ENCODE measurements at places on chromosomes 12 and 14.

DNA sequence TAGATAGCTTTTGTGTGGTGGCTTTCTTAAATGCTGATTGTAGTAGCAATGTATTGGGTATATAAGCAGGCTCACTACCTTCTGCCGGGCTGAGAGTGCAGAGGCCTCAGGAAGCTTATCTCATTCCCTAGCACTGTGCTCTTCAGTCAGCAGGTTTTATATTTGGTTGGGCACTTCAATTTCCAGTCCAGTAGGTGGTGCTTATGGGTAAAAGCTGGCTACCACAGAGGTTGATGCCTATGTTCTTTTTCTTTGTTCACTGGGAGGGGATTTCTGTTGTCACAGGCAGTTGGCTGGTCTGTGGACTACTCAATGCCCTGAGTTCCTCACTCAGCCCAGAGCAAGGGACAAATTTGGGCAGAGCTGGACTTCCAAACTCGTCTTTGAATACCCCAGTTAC lies 43.0 kb upstream of the GLIPR1 start:
- no peak for DNase-seq

GRCh38 chr12:44689587-44689986 lies 186.5 kb downstream of the NELL2 start:
- DNase-seq = no peak

- DNase-seq = no peak
These were observed 347.4 kb downstream of the NPAS3 start for GRCh38 chr14:33285902-33286700.

DNA sequence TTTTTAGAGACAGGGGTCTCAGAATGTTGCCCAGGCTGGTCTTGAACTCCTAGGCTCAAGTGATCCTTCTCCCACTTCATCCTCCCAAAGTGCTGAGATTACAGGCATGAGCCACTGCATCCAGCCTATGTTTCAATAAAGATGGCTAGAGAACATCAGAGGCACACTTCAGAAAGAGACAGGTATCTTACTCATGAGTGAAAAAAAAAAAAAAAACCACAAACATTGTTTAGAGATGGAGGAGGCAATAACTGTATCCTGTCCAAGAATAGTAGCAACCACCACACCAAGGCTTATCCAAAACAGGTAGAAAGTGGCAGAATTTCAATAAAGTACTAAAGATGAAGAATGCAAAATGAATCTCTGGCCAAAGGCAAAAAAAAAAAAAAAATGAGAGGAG lies 30.3 kb downstream of the EEA1 start:
- DNase-seq = no peak

GRCh38 chr14:26128931-26129671 lies 468.7 kb downstream of the NOVA1 start:
- no peak for DNase-seq

DNA sequence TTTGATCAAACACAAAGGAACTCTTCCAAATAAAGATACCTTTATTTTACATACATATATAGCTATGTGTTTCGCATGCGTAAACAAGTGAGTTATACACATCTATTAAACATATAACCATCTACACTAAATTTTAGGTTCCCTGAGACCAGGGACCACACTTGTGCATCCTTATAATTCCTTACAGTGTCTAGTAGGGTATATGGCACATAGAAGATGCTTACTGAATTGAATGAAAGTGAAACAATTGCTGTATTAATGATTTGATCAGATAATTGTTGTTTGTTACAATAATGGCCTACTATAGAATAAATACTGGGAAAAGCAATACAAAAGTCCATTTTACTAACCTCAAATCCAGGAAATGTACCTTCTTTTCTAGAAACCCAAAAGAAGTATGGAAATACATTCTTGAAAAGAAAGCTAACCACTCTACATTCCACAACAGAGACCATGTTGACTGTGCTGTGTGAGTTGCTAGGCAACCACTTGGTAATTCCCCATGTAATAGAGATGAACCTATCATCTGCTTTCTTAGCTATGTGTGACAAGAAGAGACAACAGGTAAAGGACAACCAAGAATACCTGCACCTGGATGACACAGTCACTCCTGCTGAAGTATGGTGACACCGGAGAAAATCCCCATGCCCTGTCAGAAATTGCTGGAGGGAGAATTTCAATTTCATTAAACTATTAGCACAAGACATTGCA lies 11.9 kb upstream of the CIPC start:
- DNase-seq = no peak

DNA sequence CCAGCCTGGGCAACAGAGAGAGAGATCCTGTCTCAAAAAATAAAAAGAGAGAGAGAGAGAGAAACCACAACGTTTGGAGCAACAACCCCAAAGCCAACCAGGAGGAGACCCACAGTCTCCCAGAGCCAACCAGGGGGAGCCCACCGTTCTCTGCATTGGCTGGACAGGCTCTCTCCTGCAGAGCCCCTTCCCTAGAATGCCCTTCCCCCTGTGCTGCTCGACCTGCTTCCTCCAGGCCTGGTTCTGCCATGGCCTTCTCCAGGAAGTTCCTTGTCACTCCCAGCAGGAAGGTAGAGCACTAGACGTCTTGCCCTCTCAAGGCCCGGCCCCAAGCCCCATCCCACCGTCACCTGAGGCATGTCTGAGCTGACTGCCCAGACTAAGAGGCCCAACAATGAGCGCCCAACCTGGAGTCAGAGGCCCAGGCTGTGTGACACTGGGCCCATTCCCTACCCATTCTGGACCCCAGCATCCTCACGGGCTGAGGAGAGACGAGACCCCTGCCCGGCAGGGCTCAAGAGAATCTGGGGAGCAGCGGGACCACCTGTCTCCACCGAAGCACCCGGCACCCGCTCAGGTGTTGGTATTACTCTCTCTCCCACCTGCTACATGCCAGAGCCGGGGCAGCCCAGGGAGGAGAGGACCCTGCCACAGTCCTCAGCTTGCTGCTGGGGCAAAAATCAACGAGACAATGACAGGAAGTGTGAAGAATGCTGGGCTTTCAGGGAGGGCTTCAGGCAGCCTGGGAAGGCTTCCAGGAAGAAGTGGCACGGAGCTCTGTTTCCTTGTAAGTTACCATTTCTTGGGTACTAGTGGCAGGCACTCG lies 61.2 kb downstream of the DIO3 start:
- no peak for DNase-seq

- DNase-seq = no peak
These were observed 13.8 kb downstream of the DTX1 start for GRCh38 chr12:113070117-113070906.

- no peak for DNase-seq
These were observed 34.7 kb downstream of the FOS start for GRCh38 chr14:75313294-75313693.

DNA sequence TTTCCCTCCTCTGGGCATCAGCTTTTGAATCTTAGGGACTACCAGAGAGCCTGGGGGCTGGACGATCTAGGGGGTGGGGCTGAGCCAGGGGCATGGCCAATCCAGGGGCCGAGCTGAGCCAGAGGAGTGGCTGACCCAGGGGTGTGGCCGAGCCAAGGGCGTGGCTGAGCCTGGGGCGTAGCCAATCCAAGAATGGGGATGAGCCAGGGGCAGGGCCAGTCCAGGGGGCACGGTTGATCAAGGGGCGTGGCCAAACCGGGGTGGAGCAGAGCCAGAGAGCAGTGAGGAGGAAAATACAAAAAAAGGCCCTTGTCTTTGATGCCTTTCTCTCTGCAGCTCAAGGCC lies 219.3 kb upstream of the NOS1 start:
- DNase-seq = no peak

DNA sequence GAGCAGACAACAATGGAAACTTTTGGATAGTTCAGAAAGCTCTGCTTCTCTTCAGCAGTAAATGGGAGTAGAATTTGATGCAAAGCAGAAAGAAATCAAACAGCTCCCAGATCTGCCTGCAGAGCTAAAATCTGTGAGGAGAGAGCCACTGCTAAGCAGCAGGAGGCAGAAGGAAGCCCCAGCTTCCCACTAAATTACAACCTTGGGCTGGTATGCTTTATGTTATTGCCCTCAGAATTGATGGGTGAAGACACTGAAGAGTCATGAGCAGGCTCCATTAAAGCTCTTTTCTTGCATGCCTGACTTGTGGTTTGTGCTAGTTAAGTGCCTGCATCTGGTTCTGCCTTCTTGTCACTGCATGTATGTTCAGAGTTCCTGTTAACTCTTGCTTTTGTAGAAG lies 8.4 kb downstream of the ZC2HC1C start:
- no peak for DNase-seq

DNA sequence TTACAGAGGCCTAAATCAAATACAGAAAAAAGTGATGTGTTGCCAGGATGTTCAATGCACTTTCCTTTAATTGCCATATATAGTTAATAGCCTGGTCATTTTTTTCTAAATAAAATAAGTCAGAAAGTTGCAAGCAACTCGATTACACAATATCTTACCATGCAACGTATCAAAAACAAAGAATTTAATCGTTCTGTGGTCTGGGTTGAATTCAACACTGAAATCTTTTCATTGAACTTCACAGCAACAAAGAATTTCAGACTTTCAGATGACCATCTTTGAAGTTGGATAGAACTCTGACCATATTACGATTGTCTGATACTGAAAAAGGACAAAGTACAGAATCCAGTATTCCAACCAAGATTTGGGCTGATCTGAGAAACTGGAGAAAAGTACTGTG lies 231.9 kb downstream of the SLC25A21 start:
- DNase-seq = no peak

Data from stimulated activated CD4-positive, alpha-beta T cell treated with anti-CD3 and anti-CD28 coated beads, Interleukin-15, amount 100 ng/mL, for 1 hour (primary cell).